ENCODE measurements at places on chromosomes 7 and 10.

GRCh38 chr10:111707076-111707475, 476.5 kb downstream of the GPAM start:
- DNase-seq, result peak; percentile 28

- no peak for DNase-seq
These were observed 42.0 kb downstream of the COL1A2 start for GRCh38 chr7:94436700-94437099.

DNA sequence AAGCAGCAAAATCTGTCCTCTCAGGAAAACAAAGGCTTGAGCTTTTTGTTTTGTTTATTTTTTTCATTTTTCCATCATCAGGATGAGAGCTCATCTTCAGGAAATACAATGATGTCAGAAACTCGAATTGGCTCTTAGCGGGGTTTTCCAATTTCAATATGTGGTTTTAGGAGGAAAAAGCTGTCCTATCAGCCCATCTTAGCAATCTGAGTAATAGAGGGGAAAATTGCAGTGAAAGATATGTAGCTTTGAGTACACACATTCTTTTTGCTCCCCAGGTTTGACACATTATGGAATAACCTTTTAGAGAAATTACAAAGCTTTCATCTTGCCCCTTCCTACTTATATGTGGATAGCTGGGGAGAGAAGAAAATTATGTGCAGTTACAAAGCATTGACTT, 113.6 kb upstream of the MYO3A start:
- no peak for DNase-seq

- no peak for DNase-seq
These were observed 40.1 kb downstream of the LAMB1 start for GRCh38 chr7:107962817-107963216.

- DNase-seq, result no peak
These were observed 64.9 kb upstream of the NKX6-2 start for GRCh38 chr10:132850896-132851295.

- peak; percentile 62 for DNase-seq
These were observed 124.3 kb upstream of the WNT16 start for GRCh38 chr7:121204537-121204936.

DNA sequence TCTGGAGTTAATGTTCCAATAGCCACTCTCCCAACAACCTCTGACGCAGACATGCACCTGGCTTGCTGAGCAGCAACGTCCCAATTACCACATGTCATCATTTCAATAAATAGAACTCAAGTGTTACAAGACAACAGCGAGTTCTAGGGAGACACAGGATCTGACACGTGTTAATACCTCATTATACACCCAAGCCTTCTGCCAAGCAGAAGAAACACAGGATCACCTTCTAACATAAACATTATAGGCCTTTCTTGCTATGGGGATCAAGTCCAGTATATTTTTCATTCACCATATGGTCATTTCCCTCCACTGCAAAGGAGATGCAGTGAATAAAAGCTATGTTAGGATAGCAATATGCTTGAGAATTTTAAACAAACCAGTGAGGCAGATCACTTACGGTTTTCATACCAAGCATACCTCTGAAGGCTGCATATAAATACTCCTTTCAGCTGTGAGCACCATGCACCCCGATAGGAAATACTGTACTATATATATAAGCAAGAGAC, 74.2 kb downstream of the JAZF1 start:
- DNase-seq, result no peak

DNA sequence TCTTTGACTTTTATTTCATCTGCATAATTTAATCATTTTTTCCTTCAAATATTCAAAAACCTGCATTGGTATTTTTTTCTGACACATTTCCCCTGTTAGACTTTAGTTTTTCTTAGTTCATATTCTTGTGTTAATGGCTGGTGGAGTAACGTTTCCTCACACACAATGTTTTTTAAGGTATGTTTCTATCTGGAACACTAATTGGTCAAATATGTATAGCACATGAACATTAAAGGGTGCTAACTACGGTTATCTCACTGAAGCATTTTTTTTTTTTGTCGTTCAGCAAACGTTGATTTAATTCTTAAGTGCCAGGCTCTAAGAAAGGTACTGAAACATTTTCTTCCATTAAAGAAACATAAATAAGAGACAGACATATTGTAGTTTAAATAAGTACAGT, 87.7 kb downstream of the PTPRZ1 start:
- DNase-seq, result no peak

GRCh38 chr7:127799535-127800305, 147.7 kb downstream of the SND1 start:
- DNase-seq, result no peak

DNA sequence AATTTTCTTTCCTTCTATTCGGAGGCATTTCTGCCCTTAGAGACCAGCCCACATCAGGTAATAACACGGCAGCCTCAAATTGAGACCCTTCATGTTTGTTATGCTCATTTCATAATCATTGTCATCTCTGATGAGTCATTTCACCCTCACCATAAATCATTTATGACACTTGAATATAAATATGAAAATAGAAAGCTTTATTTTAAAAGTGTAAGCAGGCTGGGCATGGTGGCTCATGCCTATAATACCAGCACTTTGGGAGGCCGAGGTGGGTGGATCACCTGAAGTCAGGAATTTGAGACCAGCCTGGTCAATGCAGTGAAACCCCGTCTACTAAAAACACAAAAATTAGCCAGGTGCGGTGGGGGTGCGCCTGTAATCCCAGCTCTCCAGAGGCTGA, 57.4 kb upstream of the EGFR start:
- no peak for DNase-seq

DNA sequence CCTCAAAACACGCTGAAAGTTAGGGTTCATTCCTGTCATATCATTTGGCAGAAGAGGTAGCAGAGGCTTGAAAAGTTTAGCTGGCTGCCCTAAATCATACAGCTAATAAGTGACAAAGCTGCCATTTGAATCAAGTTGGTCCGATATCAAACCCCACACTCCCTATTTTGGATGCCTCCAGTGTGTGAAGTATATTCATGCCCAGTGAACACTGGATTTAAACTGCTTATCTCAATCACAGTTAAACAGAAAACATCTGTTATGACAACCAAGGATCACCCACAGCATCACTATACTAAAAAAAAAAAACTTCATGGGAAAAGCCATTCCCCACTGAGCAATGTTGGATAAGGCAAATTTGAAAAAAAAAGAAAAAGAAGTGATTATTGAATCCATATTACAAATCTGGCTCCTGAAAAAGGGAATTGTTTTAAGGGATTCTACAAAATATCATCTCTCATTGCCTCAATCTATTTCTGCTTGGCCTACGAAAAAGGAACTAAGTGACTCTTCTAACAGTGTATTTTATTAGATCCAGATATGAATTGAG, 48.3 kb downstream of the ABCB1 start:
- DNase-seq, result no peak

DNA sequence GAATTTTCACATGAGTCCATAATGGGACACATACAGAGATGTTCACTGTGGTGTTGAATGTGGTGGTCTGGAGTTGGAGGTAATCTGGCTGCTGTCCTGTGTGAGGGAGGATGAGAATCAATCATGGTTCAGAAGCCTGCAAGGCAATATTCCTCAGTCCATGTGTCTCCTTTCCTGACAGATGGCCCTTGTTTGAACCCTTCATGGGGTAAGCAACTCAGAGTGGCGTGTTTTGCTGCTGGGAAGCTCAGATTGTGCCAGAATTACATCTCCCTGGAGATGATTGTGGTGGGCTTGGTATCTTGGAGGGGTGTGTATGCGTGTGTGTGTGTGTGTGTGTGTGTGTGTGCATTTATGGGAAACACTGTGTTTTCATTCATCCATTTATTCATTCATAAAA, 44.5 kb upstream of the COMTD1 start:
- no peak for DNase-seq

GRCh38 chr7:83934118-83934734, 260.4 kb downstream of the SEMA3A start:
- DNase-seq, result no peak

DNA sequence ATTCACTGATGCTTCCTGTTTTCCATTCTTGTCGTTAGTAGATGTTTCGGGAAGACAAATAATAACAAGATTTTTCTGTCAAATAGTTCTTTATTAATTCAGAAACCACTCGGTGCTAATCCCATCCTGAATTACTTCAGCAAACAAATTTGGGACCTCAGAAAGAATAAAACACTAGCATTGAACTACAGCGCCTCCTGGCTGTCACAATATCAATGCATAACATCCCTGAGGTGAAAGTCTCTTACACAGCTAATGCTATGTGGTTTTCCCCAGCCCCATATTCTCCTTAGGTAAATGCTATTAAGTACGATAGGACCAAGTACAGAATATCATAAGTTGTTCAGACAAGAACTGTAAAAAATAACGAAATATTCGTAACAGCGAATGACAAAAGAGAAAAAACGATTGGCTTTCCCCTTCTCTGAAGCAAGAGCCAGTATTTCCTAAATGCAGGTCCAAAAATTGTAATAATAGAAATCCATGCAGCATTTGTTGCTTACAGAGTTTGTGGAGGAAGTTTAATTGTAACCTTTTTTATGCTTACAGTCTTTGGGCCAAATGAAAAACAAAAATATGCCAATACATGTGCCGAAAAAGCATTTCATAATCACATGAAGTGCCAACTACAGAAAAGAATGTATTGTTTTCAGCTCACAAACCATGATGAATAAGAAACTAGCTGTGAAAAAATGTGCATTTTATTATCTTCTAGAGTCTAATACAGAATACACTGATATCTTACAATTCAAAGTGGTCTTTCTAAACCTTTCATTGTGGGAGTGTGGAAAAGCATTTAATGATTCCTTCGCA, 47.3 kb downstream of the MYPN start:
- DNase-seq, result peak; percentile 64

- no peak for DNase-seq
These were observed 18.4 kb downstream of the DLG5 start for GRCh38 chr10:77907900-77908717.

DNA sequence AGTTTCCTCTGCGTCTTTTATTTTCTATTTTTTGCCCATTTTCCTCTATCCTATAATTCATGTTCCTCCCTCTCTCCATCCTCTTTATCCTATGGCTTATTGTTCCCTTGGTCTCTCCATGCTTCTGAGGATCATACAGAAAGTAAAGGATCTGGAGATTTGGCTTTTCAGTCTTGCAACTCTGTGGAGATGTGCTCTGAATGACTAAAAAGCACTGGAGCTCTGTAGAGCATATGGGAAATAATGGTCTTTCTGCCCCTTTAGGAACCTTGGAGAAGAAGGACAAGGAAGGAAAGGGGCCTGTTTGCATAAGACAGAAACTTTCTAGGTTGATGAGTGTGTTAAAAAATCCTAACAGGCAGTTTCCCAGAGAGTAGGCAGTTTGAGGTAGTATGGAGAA, 120.1 kb downstream of the PHTF2 start:
- no peak for DNase-seq

DNA sequence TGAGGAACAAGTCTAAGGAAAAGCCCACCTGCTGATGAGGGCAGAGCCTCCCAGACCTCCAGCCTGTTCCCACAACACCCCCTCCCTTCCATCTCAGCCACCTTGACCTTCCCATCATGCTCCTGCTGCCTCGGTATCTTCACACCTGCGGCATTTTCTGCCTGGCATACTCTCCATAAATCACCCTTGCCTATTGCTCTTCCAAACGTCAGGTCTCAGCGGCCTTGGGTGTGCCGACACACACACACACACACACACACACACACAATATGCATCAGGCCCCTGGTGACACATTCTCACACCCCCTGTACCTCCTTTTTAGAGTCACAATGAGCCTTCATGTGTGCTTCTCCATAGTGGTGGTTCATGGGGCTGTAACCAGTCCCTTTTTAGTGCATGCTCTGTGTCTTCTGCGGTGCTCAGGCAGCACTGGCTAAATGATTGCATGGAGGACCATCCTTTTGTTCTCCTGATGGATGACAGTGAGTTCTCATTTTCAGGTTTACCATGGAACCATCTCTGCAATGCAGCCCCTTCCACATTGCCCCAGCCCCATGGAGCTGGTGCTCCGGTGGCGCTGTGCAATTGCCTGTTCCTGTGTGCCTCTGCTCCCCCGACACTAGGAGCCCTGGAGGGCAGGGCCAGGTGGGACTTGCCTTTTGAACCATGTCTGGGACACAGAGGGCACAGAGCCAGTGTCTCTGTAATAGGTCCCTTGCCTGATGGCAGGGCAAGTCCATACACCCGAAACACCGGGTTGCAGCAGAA, 4.5 kb downstream of the ADIRF start:
- no peak for DNase-seq

DNA sequence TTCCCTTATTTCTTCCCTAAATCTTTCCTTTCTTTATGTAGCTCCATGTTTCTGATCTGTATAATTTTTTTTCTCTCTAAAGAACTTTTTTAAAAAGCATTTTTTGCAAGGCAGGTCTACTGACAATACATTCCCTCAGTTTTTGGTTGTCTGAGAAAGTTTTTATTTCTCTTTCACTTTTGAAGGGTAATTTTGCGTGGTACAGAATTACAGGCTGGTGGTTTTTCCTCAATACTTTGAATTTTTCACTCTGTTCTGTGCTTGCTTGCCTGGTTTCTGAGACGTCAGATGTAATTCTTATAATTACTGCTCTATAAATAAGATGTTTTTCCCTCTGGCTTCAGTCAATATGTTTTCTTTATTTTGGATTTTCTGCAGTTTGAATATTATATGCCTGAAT, 205.4 kb upstream of the VSTM2A start:
- DNase-seq, result no peak

DNA sequence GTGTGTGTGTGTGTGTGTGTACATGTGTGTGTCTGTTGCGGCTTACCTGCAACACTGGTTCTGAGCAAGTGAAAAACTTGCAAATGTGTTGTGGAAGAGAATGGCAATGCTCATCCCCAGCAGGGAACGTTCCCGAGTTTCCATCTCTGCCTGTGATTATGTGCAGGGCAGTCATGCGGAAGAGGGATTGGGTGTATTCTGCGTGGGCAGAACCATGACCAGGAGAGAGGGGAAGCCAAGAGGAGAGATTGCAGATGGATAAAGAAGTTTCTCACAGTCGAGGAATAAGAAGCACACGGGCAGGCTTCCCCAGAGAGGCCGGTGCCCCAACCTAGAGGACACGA, 99.9 kb downstream of the CTBP2 start:
- DNase-seq, result no peak

- no peak for DNase-seq
These were observed 12.8 kb upstream of the NOBOX start for GRCh38 chr7:144416341-144416740.

- no peak for DNase-seq
These were observed 2.4 kb upstream of the CYP3A43 start for GRCh38 chr7:99825452-99825851.

- no peak for DNase-seq
These were observed 844.9 kb upstream of the PHF14 start for GRCh38 chr7:10128748-10129147.

GRCh38 chr10:119418362-119418761, 124.2 kb downstream of the RGS10 start:
- no peak for DNase-seq

DNA sequence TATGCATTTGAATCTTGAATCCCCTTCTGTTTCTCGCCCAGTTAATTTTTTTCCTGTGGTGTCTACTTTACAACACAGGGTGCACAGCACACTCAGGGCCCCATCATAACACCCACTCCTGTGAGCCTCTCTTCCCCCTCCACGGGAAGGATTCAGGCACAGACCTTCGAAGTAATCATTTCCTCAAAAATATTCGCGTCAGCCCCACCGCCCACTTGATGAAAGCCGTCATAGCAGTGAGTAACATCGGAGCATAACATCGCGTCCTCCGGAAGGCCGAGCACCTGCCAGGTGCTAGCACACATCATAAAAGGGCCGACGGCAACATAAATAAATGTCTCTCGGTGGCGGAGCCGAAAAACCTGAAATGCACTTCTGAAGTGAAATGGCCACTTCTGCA, 201.7 kb upstream of the ADARB2 start:
- DNase-seq, result no peak

All from fibroblast of the conjunctiva (primary cell).